ENCODE measurements at places on chromosomes 1 and 21.
A peak's percentile ranks its signal among the peaks of the same experiment; 100 is the strongest.

DNA sequence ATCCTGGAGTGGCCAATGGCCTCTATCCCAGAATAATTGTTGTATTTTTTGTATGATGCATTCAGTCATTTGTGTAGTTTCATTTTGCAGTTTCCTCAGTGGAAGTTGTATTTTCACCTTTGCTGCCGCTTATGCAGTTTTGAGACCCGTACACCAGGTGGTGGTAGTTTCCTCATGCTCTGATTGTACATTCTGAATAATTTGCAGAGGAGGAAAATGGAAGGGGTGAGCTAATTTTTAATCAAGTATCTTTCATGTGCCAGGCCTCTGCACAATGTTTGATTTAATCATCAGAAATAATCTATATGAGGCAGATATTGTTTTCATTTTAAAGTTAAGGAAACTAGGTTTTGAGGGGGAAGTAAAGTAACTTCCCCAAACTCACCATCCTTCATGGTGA, 29.5 kb downstream of the HLX start:
- peak; percentile 48 for DNase-seq

DNA sequence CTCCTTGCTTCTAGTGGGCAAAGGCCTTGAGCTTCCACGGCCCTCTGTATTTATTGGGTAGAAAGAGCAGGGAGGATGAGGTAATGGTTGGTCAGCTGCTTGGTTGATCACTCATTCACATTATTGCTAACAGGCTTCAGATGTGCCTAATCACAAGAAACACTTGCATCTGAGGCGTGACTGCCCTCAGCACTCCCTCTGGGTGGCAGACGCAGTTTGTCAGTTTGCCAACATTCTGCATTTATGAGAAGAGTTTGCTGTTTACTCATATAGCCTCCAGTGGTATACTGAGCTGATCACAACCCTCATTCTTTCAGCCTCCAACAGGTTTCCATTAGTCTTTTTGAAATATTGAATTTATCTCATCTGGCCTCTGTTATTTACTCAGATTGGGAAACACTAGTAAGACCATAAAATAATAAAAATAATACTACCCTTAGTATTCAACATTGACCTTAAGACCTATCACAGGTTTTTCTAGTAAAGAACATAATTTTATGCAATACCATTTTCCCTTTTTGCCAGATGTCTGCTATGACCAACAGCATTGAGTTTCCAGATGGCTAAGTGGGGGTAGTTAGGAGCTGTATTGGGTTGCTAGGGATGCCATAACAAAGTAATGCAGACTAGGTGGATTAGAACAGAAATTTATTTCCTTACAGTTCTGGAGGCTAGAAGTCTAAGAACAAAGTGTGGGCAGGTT, 53.3 kb downstream of the PTGFR start:
- no peak for DNase-seq

DNA sequence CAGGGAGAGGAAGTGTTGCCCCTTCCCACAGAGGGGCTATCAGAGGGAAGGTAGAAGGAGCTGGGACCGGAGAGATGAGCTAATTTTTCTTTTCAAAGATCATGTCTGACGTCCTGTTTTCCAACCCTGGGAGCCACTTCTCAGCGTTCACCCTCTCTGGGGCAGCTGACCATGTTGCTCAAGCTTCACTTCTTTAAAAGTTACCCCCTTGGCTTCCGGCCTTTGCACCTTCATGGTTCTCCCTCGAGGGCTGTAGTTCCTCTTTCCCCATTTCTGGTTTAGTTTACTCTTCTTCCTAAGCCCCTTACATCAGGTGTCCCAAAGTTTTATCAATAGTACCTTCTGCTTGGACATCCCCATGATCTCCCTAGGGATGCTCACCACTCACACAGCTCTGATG, 23.8 kb upstream of the CSF1 start:
- DNase-seq, result no peak

DNA sequence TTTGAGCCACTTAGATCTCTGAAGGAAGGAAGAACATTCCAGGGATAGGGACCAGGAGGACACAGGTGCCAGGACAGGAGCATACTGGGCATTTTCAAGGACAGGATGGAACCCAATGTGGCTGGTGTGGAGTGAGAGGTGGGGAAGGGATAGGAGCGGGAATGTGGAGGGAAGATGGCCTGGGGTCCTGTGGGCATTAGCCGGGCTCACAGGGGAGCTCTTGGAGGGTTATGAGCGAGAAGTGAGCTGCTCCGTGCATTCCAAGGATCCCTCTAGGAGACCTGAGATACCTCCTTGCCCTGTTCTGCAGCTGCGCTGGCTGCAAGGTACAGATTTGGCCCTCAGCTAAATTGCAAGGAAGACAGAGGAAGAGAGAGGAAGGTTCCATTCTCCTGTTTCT, 87.5 kb downstream of the IER5 start:
- no peak for DNase-seq

DNA sequence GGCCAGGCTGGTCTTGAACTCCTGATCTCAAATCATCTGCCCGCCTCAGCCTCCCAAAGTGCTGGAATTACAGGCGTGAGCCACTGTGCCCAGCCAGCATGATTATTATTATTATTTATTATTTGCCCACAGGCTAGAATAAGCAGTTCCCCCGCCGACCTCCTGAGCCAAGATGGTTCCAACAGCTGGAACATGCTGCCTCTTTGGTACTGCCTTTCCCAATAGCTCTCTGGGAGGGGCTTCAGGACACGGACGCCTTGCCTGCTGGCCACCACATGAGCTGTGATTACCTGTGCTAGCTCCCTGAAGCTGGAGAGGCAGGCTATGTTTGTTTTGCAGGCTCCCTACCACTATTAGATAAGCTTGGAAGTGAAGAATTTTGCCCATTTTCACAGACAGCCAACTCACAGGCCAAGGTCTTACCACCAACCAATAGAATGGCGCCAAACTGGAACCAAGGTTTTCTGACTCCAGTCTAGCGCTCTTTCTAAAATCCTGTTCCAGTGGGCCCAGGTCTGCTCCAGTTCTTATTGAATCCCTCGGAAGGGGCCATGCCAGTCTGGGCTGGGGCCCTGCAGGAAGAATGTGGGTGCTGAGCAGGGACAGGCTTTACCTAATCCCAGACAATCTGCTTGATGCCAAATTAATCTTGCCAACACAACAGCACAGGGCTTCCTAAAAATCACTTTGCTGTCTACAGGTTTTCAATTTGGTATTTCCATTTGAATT, 2.1 kb upstream of the GPR61 start:
- no peak for DNase-seq

DNA sequence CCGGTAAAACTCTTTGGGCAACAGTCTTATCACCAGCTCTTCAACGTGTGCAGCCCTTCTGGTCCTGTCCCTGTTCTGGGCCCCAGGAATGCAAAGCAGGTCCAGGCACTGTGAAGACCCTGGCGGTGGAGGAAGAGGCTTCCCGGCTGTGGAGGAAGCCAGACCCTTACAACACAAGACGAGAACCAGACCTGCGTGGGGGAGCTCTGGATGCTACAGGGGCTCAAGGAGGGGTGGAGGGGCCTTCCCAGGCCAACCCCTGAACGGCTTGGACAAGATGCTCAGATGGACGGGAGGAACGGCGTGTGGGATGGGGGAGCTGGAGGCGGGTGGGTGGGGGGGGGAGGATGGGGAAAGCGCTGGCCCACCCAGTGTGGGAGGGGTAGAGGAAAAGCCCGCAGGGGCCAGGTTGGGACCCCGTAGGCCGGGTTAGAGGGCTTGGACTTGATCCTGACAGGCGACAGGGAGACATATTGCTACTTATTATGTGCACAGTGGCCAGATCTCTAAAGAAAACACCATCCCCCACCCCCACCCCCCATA, 5.1 kb upstream of the OLIG2 start:
- DNase-seq, result no peak

DNA sequence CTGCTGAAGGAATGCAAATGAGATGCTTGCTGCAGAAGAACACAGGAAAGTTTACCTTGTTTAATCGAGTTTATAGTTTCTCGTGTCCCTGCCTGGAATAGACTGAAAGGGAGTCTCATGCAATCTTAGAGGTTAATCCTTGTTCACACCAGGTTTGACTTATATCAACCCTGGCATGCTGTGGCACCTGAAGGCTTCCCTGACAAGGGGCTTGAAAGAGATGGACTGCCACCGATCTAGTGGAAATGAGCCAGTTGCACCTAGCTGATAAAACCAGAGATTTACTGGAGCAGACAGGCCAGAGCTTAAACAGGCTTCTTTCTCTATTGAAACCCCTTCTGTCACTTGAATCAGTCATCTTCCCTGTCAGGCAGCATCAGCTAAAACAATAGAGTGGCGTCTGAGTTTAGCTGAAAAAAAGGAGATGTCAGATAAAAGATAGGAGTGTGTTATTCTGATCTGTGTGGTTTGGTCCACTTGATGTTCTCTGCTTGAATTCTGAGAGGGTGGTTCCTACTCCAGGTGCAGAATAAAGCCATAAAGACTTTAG, 349.7 kb downstream of the RWDD3 start:
- DNase-seq, result no peak

- DNase-seq, result no peak
These were observed 71.3 kb upstream of the S1PR1 start for GRCh38 chr1:101165532-101165931.

DNA sequence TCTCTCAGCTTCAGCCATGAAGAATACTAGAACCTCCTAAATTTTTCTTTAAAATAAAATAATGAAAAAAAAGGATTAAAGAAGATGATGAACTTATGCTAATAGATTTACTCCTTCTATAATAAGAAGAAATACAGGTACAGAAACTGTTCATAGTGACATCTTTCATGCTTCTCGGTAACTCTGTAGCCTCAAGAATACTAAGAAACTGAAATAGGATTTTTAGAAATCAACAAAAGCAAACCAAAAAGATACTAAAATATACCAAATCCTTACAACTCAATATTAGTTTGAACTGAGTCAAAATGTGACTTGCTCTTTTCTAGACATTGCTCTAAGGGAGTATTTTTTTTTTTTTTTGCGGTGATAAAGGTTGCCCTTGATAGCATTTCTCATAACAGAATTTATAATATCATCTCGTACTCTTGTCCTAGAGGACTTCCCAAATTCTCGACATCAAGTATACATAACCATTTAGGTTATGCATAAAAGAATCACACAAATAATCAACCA, 42.8 kb downstream of the ZZZ3 start:
- DNase-seq, result no peak

- DNase-seq, result no peak
These were observed 6.6 kb downstream of the ZMYND12 start for GRCh38 chr1:42449256-42449655.

GRCh38 chr1:9855186-9855585, 31.4 kb upstream of the CLSTN1 start:
- no peak for DNase-seq

GRCh38 chr1:216632980-216633379, 90.2 kb downstream of the ESRRG start:
- peak; percentile 60 for DNase-seq

- DNase-seq, result no peak
These were observed 9.5 kb upstream of the TARS2 start for GRCh38 chr1:150477733-150478132.

GRCh38 chr21:46214478-46215340, 13.9 kb downstream of the LSS start:
- no peak for DNase-seq

Measured in NCI-H1694 treated with DMSO at 0.1 percent for 48 hours (cell line).